ENCODE measurements at places on chromosomes 6 and 20. TPM values are rescaled to one million over a fixed set of nuclear protein-coding genes. Genes with fewer than 3 reads are reported as not detected.

DNA sequence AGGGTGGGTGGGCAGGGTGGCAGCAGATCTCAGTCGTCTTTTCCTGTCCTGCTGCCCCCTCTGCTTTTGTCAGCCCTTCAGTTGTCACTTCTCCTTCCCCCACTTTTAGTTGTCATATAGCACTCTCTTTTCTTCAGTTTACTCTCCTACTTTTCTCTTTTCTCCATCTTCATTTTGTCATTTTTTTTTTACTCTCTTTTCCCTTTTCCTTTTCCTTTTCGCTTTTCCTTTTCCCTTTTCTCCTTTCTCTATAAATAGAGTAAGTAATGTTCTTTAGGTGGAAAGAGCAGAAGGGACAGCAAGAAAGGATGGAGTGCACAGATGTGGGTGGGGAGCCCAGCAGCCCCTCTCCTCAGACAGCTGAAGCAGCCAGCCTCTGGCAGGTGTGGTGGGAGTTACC lies 108.6 kb downstream of the LRRC1 start:
- H3K4me1 ChIP-seq, result no peaks in the 10 kb centered on the region
- H3K27ac ChIP-seq, result no peak overlapping the region
- H3K4me3 ChIP-seq, result no peak overlapping the region
- no peaks in the 10 kb centered on the region for H3K36me3 ChIP-seq
- no peak for DNase-seq

GRCh38 chr6:40456390-40457013 lies 130.7 kb downstream of the LRFN2 start:
- no peaks in the 10 kb centered on the region for H3K4me1 ChIP-seq
- H3K27me3 ChIP-seq, result no peaks in the 10 kb centered on the region
- no peak overlapping the region for H3K27ac ChIP-seq
- no peaks in the 10 kb centered on the region for H3K36me3 ChIP-seq
- no peak overlapping the region for H3K4me3 ChIP-seq

GRCh38 chr20:843912-844311 lies 10.4 kb downstream of the FAM110A start:
- DNase-seq, result no peak
- no peak overlapping the region for H3K4me3 ChIP-seq
- no peak overlapping the region for H3K27ac ChIP-seq
- H3K36me3 ChIP-seq, result no peaks in the 10 kb centered on the region
- peaks cover 23% of the 10 kb centered on the region for H3K4me1 ChIP-seq

- no peaks in the 10 kb centered on the region for H3K4me1 ChIP-seq
- DNase-seq, result no peak
- no peak overlapping the region for H3K27ac ChIP-seq
- no peaks in the 10 kb centered on the region for H3K27me3 ChIP-seq
- H3K4me3 ChIP-seq, result no peak overlapping the region
- H3K36me3 ChIP-seq, result no peaks in the 10 kb centered on the region
These were observed 249.5 kb downstream of the ADGRG6 start for GRCh38 chr6:142551274-142551811.

RAET1E gene
- not detected for total RNA-seq
